Activated CD4-positive, CD25-positive, alpha-beta regulatory T cell treated with anti-CD3 and anti-CD28 coated beads, Interleukin-2, amount 50 U/mL, for 16 hours (primary cell): ENCODE measurements at places on chromosomes 6 and 20.
A peak's percentile ranks its signal among the peaks of the same experiment; 100 is the strongest.

DNA sequence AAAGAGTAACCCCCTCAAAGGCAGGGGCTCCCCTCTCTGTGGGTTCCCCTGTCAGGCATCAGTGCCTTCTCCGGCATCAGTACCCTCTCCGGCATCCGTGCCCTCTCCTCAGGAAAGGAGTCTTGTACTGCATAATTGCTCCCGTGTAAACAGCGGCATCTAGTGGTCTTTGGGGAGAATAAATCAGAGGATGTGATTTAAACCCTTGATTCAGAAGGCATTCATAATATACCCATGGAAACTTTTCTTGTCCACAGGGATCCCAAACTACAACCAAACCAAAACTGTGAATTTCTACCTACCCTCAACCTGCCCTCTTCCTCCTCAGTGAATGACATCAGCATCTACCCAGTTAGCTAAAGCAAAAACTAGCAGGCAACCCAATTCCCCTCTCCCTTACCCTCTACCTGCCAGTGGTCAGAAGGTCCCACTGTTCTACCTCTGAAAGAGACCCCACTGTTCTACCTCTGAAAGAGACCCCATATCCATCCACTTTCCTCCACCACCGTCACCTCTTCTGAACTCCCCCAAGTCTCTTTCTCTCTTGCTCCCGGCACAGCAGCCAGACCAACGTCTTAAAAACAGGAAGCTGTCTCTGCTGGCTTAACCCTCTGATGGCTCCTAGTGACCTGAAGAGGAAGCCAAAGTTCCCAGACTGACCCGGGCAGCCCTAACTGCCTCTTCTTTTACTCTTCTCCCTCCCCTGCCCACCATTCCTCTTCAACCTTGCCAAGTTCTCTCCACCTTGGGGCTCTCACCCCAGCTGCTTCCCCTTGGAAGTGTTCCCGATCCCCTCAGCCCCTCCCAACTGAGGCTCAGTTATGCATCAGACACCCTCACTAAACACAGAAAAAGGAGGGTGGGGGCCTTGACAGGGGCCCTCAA, 27.2 kb downstream of the UBE2V1 start:
- DNase-seq: peak; percentile 16

- DNase-seq: no peak
Measured at GRCh38 chr6:133247581-133247980, 6.4 kb downstream of the EYA4 start.

GRCh38 chr20:1121429-1121828, 3.0 kb downstream of the PSMF1 start:
- DNase-seq: no peak

GRCh38 chr6:74814440-74814839, 391.4 kb downstream of the COL12A1 start:
- no peak for DNase-seq

DNA sequence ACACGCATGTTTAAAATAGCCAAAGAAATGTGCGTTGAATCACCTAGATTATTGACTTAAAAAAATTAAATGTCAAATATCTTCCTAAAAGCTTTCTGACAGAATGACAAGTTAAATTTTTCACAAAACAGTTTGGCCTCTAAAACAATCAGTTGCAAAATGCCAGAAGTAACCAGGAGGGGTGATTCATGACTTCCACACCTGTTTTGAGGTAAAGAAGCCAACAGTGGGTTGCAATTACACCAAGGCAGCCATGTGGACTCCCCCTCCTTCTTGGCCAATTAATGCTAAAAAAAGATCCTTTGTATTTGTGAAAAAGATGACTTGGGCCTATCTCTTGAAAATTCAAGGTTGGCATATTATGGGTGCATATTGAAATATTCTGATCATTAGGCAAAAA, 424.8 kb downstream of the CBLN4 start:
- DNase-seq: no peak

GRCh38 chr6:160273196-160273595, 14.6 kb upstream of the SLC22A2 start:
- no peak for DNase-seq

DNA sequence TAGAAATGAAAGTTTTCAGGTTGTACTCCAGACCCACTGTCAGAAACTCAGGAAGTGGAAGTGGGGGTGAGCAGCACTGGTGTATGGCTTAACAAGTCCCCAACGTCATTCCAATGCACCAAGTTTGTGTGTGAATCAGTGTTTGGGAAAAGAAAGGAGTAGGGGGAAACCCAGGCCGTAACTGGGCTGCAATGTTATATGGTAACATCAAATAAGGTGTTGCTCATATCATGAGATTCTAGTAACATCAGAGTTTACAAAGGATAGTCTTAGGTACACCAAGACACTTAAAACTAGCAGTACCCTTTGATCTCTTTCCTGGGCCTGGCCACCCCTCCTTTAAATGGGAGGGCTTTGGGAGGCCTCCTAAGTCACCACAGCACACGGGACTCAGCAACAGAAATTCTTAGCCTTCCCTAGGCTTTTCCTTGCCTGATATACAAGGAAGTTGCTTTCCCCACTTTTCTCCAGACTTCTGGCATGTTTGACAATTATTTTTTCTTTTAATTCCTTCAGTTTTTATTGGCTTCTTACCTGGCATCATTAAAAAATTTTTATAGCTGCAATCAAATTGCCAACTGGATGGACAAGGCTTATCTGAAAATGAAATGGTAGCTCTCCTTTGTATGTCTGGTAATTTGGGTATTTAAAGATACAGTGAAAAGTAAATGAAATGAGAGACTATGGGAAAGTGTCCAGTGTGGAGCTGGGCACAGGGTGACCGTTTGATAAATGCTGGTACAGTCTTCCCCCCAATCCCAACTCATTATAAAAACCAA, 15.1 kb downstream of the E2F3 start:
- DNase-seq: no peak

DNA sequence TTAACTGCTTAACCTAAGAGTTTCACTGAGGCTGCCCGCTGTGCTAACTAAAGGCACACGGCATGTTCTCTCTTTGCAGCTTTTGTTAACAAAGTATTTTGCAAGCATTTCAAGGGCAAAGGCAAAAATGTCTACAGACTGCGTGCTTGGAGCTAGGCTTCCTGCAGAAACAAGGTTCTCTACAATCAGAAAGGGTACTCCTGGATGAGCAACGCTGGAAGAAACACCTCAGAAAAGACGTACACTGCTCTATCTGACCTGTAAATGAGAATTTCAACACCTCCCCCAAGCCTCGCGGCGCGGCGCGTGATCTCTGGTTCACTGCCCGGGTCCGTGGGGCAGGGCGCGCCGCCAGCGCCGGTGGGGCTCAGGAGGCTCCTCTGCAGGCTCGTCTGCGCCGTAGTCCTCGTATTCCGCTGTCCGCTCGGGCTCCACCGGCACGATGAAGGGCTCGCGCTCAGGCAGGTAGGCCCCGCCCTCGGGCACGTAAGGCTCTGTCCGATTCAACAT, 120.9 kb downstream of the COL12A1 start:
- no peak for DNase-seq

DNA sequence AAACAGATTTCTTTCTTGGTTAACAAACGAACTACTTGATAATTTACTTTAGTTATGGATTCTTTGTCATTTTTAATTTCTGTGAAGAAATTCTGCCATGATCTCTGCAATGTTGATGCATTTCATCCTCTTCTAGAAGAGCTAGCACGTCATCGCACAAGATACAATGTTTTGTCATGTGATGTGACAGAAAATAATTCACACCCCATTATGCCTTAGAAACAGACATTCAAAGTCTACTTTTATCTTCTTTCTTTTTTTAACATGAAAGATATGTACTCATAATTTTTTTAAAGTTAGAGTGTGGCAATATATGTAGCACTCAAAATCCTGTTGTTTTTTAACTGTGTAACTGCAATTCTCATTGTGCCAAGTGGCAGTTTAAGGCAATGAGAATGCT, 39.6 kb upstream of the NELFCD start:
- DNase-seq: no peak

DNA sequence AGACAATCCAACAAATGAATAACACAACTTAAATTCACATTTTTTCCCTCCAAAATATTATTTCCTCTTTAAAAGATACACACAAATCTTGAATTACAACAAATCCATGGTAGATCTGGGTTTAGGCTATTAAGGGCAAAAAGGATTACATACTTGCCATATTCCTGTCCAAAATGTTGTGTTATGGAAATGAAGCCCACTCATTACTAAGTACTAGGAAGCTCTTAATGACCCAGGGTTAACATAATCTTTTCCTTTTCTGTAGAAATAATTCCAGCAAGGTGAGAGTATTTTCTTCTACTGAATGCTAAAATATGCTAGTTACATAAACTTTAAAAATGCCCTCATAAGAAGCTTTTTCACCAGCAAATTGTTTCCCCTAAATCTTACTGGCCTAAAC, 1.6 kb downstream of the SHPRH start:
- DNase-seq: no peak

- no peak for DNase-seq
Measured at GRCh38 chr6:53536561-53536960, 8.3 kb downstream of the GCLC start.

GRCh38 chr6:27251112-27251605, 3.7 kb downstream of the PRSS16 start:
- no peak for DNase-seq

DNA sequence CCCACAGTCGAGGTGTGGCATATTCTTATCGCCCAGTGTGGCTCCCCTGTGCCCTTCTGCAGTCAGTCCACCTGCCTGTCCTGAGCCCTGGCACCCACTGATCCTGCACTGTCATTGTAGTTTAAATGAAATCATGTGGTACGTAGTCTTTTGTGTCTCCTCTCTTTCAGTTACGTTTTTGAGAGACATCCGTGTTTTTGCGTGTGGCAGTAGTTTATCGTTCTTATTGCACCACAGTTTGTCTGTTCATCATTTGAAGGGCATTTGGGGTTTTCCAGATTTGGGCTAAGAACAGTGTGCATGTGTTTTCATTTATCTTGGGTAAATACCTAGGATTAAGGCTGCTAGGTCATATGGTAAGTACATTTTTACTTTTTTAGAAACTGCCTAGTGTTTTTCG, 49.3 kb downstream of the SPATA2 start:
- no peak for DNase-seq

- DNase-seq: no peak
Measured at GRCh38 chr6:151901009-151901411, 93.5 kb downstream of the ESR1 start.

DNA sequence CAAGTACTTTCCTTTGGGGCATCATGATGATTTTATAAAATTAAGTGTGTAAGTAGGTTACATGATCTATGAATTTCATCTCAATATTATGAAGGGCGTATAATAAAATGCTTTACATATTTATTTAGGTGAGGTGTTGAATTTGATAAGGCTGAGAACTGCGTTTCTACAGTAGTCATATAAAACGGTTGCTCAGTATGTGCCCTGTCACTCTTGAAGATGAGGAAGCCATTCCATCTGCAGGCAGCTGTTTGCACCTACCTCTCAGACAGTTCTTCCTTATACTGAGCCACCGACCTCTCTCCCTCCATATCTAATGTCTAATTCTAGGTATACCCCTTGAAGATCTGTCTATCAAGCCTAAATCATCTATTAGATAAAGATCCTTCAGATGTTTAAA, 16.1 kb downstream of the NCOA7 start:
- no peak for DNase-seq

DNA sequence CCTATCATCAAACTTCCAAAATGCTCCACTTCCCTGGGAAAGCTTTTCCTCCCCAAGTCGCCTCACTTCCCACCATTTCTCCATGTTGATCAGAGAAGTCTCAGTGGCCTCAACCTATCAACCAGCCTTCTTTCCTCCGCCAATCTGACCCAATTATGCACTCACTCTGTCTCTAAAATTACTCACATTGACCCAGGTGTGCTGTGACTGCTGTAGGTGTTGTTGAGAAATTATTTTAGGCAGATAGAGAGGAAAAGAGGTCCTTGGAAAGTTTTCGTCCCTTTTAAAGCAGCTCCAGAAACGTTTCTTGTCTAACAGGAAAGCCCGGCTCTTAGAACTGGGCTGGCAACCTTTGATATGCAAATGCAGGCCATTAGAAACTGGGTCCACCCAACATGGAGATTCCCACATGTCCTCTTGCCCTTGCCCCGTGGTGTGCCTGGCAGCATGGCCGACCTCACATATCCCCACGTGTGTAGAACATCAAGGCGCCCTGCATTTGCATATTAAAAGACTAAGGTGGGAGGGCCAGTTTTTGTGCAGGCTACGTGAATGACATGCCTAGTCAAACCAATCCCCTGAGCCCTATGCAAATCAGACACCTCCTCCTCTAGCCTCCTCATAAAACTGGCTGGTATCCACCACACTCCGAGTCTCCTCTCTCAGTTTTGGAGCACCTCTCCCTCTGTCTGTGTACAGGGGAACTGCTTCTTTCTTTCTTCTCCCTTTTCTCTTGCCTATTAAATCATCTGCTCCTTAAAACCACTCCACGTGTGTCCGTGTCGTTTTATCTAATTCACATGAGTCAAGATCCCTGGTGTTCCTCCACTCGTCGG, 12.9 kb downstream of the IPCEF1 start:
- no peak for DNase-seq

DNA sequence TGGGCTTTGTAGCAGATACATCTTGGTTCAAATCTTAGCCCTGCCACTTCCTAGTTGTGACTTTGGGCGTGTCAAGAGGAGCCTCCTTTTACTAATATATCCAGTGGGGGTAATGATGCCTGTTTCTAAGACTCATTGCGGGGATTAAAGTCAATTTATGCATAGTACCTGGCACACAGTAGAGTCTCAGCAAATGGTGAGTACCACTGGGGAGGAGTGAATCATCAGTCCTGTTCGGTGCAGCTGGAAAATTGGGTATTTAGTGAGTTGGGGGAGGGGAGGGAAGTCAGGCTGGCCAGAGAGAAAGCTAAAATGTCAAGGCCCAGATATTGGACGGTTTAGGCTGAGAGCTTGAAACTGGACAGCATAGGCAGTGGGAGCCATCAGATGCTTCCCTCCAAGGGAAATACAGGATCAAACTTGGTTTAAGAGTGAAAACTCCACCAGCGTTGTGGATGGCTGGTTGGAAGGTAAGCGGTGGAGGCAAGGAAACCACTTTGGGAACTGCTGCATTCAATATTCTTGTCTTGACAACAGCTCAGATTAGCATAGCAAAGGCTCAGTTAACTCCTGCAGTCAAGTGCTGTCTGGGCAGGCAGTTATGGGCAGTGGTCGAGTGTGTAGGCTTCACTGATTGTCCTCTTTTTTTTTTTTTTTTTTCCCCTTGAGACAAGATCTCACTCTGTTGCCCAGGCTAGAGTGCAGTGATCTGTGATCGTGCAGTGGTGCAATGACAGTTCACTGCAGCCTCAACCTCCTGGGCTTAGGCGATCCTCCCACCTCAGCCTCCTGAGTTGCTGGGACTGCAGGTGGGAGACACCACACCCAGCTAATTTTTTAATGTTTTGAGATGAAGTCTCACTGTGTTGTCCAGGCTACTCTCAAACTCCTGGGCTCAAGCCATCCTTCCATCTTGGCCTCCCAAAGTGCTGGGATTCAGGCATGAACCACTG, 12.9 kb downstream of the PPP1R16B start:
- DNase-seq: no peak

GRCh38 chr20:59822291-59823029, 111.0 kb downstream of the SYCP2 start:
- no peak for DNase-seq
